Naive thymus-derived CD8-positive, alpha-beta T cell (primary cell): ENCODE measurements at places on chromosomes 4 and X.

GRCh38 chrX:50483283-50483682 lies 12.7 kb upstream of the DGKK start:
- no peaks in the 10 kb centered on the region for H3K4me1 ChIP-seq
- no peak overlapping the region for H3K27ac ChIP-seq
- no peak for DNase-seq

DNA sequence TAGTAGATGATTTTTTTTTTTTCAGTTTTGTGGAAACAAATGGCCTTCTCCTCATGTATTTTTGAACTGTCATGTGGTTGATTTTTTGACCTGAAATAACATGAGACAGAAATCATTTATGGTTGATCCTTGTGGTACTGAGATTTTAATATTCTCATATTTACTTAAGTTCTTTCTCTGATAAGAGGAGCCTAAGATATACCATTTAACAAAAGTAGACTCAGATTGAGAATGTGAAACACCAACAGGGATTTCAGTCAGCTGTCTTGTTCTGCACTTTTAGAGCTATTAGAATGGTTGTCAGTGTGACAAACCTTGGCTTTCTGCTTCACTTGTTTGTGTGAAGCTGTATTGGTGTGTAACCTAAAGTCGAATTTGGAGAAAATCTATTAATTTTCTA lies 575.7 kb downstream of the SPOCK3 start:
- H3K27ac ChIP-seq, result no peak overlapping the region
- no peak for DNase-seq
- H3K4me3 ChIP-seq, result no peak overlapping the region
- H3K4me1 ChIP-seq, result no peaks in the 10 kb centered on the region

- no peak overlapping the region for H3K4me3 ChIP-seq
- H3K36me3 ChIP-seq, result peaks cover 7% of the 10 kb centered on the region
- H3K4me1 ChIP-seq, result peaks cover under 1% of the 10 kb centered on the region
- peaks cover 25% of the 10 kb centered on the region for H3K27me3 ChIP-seq
- no peak for DNase-seq
- no peak overlapping the region for H3K27ac ChIP-seq
These were observed 10.6 kb upstream of the HMX1 start for GRCh38 chr4:8882239-8882638.

GRCh38 chr4:126262665-126263064 lies 947.9 kb downstream of the FAT4 start:
- H3K4me1 ChIP-seq, result no peaks in the 10 kb centered on the region
- H3K27me3 ChIP-seq, result no peaks in the 10 kb centered on the region
- H3K27ac ChIP-seq, result no peak overlapping the region
- no peaks in the 10 kb centered on the region for H3K36me3 ChIP-seq
- H3K4me3 ChIP-seq, result no peak overlapping the region
- DNase-seq, result no peak

GRCh38 chr4:108034565-108034964 lies 44.9 kb downstream of the HADH start:
- H3K4me3 ChIP-seq, result peak overlapping the region; percentile 70
- H3K27me3 ChIP-seq, result no peaks in the 10 kb centered on the region
- H3K4me1 ChIP-seq, result peaks cover 86% of the 10 kb centered on the region
- no peaks in the 10 kb centered on the region for H3K36me3 ChIP-seq
- DNase-seq, result no peak

DNA sequence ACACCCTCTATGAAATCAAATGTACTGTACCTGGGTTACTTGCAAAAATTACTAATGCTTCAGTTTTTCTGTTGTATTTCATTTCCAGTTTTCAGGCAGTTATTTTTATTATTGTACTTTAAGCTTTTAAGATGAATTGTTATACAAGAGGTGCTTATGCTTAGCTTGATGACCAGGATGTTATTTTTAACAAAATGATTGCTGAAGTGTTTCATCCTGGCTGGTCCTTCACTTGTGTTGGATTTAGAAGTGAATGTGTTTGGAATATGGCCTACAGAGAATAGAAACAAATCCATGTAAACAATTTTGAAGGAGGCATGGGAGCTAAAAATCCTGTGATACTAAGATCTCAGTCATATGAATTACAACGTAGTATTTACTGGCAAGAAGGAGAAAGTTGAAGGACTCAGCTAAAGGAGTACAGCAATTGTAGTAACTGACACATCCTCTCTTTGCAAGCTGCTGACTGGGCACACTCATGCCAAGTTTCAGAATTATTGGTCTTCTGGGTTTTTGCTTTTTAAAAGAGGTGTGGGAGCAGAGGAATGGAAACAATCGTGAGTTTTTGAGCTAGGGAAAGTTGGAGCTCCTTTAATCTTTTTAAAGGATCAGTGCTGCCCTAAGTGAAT lies 9.2 kb downstream of the UBE2A start:
- H3K4me3 ChIP-seq, result no peak overlapping the region
- H3K36me3 ChIP-seq, result no peaks in the 10 kb centered on the region
- peak overlapping the region; percentile 65 for H3K27ac ChIP-seq
- DNase-seq, result no peak

GRCh38 chr4:16171831-16172230 lies 54.4 kb downstream of the TAPT1 start:
- H3K27me3 ChIP-seq, result no peaks in the 10 kb centered on the region
- H3K4me1 ChIP-seq, result no peaks in the 10 kb centered on the region
- peaks cover 15% of the 10 kb centered on the region for H3K36me3 ChIP-seq
- H3K4me3 ChIP-seq, result no peak overlapping the region

- H3K27me3 ChIP-seq, result no peaks in the 10 kb centered on the region
- no peak for DNase-seq
- H3K4me1 ChIP-seq, result no peaks in the 10 kb centered on the region
- no peak overlapping the region for H3K27ac ChIP-seq
- peaks cover 17% of the 10 kb centered on the region for H3K36me3 ChIP-seq
These were observed 74.4 kb downstream of the MTMR1 start for GRCh38 chrX:150767475-150768131.

- H3K27me3 ChIP-seq, result no peaks in the 10 kb centered on the region
- no peak for DNase-seq
- no peak overlapping the region for H3K4me3 ChIP-seq
- H3K27ac ChIP-seq, result peak overlapping the region; percentile 59
These were observed 4.0 kb upstream of the ZFX start for GRCh38 chrX:24145303-24146186.

DNA sequence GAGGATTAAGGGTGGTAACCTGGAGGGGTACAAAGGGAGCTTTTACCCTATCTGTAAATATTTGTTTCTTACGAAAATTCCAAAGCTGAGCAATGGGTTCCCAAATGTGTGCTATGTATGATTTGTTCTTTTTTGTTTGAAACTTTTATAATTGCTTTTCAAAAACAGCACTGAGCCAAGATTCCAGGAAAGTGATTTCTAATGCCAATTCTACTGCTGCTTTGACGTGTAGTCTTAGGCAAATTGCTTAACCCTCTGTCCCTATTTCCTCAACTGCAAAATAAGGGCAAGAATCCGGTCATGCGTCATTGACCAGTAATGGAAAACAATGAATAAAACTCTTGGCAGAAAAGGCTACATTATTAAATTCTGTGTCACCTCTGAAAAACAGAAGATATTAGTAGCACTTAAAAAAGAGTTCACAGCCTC lies 454.7 kb downstream of the IL15 start:
- no peak for DNase-seq
- no peaks in the 10 kb centered on the region for H3K27me3 ChIP-seq
- no peaks in the 10 kb centered on the region for H3K4me1 ChIP-seq
- H3K4me3 ChIP-seq, result no peak overlapping the region
- H3K27ac ChIP-seq, result no peak overlapping the region

DNA sequence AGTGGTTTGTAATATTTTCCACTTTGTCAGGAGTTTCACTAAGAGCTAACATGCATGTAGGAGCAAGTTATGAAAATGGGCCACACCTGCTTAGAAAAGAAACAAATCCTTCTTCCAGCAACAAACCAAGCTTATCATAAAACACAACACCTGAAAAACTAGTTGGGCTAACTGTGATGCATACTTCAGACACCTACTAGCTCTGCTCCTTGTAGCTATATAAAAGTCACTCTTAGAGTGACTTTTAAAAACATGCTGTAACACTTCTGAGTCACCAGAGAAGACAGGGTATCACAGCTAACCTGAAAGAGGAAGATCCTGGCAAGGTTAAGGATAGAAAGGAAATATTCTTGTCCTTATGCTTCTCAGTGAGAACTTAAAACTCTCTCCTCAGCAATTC lies 3.6 kb upstream of the SLAIN2 start:
- no peak overlapping the region for H3K27ac ChIP-seq
- H3K4me3 ChIP-seq, result no peak overlapping the region
- H3K4me1 ChIP-seq, result peaks cover 15% of the 10 kb centered on the region
- H3K27me3 ChIP-seq, result no peaks in the 10 kb centered on the region
- no peaks in the 10 kb centered on the region for H3K36me3 ChIP-seq

DNA sequence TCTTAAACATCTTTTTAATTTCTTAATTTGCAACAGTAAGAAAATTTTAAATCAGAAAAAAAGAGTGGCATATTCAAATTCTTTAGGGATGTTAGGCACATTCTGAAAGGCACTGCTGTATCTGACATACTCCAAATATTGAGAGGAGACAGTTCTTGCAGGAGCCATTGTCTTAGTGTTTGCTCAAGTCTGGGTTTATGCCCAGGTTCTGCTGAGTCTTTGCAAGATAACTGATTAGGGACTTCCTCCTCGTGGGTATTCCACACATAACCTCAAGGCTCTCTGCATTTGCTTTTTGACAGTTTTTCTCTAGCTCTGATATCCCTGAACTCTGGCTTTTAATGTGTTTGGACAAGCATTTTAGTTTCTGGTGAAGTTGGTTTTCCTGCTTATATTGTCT lies 52.6 kb downstream of the RPS3A start:
- no peak for DNase-seq
- no peaks in the 10 kb centered on the region for H3K4me1 ChIP-seq
- peaks cover 9% of the 10 kb centered on the region for H3K27me3 ChIP-seq

- H3K4me3 ChIP-seq, result peak overlapping the region; percentile 78
- DNase-seq, result no peak
- peaks cover 66% of the 10 kb centered on the region for H3K27me3 ChIP-seq
These were observed 1.3 kb downstream of the SPATA18 start for GRCh38 chr4:52052475-52052780.

DNA sequence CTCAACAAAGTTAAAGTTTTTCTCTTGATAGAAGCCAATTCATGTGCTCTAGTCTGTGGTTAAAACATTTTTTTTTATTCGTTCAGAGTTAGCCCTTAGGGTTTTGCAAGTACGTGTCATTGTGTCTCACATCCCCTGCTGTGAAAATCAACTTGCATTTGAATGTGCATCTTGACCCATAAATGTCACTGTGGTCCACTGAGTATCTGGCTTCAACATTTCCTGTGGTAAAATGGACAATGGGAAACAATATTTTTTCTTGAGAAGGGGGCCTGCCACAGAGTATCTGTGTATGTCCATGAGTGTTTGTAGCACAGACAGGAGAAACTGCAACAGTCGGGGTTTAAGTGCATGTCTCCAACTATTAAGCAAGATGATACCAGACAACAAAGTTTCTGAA lies 554.8 kb upstream of the TENM3 start:
- H3K4me1 ChIP-seq, result no peaks in the 10 kb centered on the region
- H3K36me3 ChIP-seq, result no peaks in the 10 kb centered on the region
- DNase-seq, result no peak
- H3K27ac ChIP-seq, result no peak overlapping the region
- H3K4me3 ChIP-seq, result no peak overlapping the region
- H3K27me3 ChIP-seq, result no peaks in the 10 kb centered on the region

- no peak overlapping the region for H3K4me3 ChIP-seq
- H3K27me3 ChIP-seq, result peaks cover 16% of the 10 kb centered on the region
- no peaks in the 10 kb centered on the region for H3K4me1 ChIP-seq
- no peaks in the 10 kb centered on the region for H3K36me3 ChIP-seq
- no peak for DNase-seq
- no peak overlapping the region for H3K27ac ChIP-seq
These were observed 29.5 kb downstream of the LRIT3 start for GRCh38 chr4:109877400-109877799.

- H3K4me3 ChIP-seq, result no peak overlapping the region
- H3K27ac ChIP-seq, result peak overlapping the region; percentile 4
- peaks cover 2% of the 10 kb centered on the region for H3K27me3 ChIP-seq
- H3K4me1 ChIP-seq, result peaks cover 5% of the 10 kb centered on the region
- H3K36me3 ChIP-seq, result no peaks in the 10 kb centered on the region
These were observed 262.8 kb downstream of the PRDM5 start for GRCh38 chr4:120659616-120660170.

GRCh38 chr4:183469285-183469684 lies 24.8 kb downstream of the CDKN2AIP start:
- no peaks in the 10 kb centered on the region for H3K36me3 ChIP-seq
- no peak overlapping the region for H3K27ac ChIP-seq
- H3K4me1 ChIP-seq, result peaks cover 5% of the 10 kb centered on the region
- no peak overlapping the region for H3K4me3 ChIP-seq
- no peak for DNase-seq

DNA sequence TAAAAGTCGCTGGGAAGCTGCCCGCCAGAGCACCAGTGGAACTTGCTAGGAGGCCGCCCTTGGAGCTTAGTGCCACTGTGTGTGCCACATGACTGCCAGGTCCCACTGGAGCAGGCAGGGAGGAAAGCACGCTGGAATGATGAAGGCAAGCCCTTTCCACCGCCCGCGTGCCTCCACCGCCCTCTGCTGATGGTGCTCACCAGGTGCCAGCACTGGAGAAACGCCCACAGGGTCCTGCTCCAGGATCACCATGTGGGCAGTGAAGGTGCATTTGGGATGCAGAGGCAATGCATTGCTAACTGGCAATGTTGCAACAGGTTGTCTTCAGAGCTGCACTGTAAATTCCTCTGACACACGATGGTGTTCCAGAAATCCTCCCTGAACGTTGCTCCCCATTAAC lies 76.3 kb downstream of the SHROOM2 start:
- H3K36me3 ChIP-seq, result no peaks in the 10 kb centered on the region
- no peak for DNase-seq
- H3K4me3 ChIP-seq, result no peak overlapping the region
- H3K27ac ChIP-seq, result no peak overlapping the region

DNA sequence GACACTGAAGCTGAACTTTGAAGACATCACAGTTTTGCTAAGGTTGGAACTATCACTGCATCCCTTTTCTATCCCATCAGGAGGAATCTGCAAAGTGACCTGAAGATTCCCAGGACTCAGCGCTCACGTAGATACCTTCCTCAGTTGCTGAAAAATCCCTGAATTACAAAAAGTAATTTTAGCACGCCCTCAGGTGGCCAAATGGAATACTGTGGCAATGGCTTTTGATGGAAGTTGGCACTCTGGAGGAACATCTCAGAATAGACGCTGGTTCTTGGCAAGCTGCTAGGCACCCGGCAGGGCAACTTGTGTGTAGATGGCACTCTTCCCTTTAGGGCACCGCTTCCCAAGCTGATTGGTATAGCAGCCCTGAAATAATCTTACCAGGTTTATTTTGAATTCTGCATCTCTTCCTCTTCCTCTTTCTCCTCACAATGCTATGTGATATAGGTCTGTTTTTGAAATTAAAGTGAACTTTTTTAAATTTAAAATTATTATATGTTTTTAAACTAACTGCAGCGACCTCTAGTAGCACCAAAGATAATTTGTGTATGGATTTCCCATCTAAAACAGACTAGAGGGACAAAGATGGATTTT lies 16.3 kb upstream of the ESX1 start:
- no peak for DNase-seq
- peaks cover 2% of the 10 kb centered on the region for H3K4me1 ChIP-seq
- H3K27me3 ChIP-seq, result peaks cover 5% of the 10 kb centered on the region
- no peaks in the 10 kb centered on the region for H3K36me3 ChIP-seq
